Spinal cord (tissue), 10 donors: ENCODE measurements at places on chromosomes 5 and 9. TPM values are rescaled to one million over a fixed set of nuclear protein-coding genes. Genes with fewer than 3 reads are reported as not detected.

DNA sequence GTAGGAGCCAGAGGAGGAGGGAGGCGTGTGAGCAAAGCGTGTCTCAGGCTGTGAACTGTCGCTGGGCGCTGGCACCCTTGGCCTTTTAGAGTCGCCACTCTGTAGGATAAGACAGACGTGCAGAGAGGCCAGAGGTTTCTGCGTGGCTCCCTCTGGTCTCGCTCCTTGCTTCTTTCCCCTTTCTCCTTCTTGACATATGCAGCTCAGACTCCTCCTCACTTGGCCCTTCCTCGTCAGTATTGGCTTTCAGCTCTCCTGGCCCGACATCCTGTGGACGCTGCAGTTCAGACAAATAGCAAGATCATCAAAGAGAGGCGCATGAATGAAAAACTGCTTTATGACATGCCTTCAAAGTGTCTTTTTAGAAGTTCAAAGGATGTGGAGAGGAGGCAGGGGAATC lies 116.8 kb upstream of the SPRY4 start:
- peak; percentile 74 for DNase-seq

DNA sequence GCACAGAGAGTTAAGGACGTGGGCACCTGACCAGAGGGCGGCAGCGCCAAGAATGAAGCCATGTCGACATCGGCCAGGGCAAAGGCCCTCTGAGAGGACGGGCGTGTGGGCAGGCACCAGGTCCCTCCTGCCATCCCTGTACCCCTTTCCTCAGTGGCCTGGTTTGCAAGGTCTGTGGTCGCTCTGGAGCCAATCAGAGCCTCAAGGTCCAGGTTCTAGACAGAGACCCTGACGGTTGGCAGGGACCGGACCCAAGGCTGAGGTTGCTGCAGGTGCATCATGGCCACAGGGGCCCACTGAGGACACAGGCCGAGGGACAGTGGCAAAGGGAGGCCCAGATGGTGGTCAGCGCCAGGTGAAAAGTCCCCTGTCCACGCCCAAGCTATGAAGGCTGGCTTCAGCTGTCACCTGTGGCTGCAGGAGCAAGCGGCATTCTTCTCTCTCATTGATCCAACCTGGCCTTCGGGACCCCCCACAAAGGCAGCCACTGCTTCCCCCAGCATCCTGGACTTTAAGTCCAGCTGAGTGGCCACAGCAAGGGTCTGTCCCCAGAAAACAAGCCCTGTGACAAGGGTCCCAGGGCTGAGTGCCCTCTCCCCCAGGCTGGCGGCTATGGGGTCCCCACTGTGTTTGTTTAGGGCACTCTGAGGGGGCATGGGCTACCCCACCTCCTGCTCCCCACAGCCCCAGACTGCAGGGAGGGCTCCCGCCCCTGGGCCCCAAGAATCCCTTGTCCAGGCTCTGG lies 48.9 kb downstream of the VAV2 start:
- DNase-seq: no peak

DNA sequence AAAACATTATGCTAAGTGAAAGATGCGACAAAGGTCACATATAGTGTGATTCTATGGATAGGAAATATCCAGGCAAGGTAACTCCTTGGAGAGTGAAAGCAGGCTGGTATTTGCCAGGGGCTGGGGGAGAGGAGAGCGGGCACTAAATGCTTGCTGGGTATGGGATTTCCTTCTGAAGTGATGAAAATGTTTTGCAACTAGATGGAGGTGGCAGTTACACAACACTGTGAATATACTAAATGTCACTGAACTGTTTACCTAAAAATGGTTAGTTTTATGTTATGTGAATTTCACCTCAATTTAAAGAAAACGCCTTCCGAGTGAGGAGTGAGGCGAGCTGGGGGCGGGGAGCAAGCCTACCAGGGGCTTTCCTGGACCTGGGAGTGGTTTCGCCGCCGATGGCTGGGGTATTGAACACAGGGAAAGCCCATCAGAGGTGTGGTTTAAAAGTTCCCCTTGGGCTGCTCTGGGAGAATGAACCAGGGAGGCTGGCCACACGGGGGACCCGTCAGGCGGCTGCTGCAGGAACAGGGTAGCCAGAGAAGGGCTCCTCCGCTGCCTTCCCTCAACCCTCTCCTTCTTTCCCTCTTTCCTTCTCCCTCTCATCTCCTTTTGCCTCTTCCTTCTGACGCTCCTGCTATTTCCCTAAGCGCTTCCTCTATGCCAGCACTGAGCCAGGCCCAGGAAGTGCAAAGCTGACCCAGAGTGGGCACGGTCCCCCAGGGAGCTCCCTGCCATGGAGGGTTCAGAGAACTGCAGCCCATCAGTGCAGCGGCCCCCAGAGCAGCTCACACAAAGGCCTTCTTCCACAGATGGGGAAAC lies 4.9 kb downstream of the AKNA start:
- DNase-seq: no peak

DNA sequence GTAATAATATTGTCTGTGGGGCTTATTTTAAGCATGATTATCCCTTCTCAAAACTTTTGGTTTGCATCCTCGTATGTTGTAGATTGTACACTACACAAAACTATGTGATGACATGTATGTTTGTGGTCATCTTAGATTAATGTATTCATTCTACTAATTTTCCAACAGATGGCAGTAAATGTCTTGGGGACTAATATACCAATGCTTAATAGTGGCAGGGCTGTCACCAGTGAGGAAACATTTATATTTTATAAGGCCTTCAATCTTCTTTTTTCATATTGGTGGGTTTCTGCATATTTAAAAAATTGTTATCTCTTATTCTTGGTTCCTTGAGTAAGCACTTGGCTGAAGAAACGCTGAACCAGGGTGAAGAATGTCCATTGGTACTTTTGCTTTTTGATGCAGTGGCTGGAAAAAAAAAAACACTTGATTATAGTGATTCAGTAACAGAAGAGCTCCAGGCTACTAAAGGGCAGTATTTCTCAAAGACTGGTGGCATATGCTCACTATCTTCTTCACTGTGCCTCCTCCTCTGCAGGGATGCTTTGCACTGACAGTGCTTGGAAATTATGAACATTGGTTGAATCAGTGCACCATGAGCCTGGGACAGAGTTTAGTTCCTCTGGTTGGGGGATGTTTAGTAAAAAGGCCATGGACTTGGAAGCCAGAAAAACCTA lies 530.3 kb downstream of the RASEF start:
- no peak for DNase-seq

- DNase-seq: no peak
These were observed 474.5 kb downstream of the PRR16 start for GRCh38 chr5:120938604-120939003.

DNA sequence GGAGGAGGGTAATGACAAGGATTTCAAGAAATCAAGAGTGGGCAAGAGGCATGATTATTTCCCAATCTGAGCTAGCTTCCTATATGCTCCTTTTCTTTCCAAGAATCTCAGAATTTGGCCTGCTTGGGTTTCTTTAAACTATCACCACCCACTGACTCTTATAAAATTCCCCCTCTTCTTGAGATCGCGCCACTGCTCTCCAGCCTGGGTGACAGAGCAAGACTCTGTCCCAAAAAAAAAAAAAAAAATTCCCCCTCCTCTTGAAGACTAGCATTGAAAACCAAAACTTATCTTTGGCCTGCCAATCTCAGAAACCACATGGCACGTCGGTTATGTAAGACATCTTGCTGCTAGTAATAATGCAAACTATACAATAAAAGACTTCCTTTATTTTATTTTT lies 3.4 kb upstream of the DMXL1 start:
- no peak for DNase-seq

DNA sequence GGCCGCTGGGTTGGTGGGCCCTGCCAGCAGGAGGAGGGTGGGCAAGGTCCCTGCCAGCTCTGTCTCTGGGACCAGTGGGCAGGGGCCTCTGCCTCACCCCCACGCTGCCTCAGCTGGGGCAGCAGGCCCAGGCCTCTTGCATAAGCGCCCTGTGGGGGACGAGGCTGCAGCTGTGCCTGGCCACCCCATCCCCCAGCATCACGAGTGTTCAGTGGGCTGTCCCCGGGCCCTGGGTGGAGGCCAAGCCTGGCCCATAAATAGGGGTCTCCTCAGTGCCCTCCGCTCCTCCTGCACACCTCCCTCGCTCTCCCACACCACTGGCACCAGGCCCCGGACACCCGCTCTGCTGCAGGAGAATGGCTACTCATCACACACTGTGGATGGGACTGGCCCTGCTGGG lies at the start of gene PTGDS:
PTGDS (plus strand) TSS at position 282 of the 400 bp plus-strand sequence; CDS start at position 357, 75 bp downstream.
- DNase-seq: peak; percentile 79

GRCh38 chr5:150945947-150946346 lies 41.2 kb upstream of the ZNF300 start:
- no peak for DNase-seq

DNA sequence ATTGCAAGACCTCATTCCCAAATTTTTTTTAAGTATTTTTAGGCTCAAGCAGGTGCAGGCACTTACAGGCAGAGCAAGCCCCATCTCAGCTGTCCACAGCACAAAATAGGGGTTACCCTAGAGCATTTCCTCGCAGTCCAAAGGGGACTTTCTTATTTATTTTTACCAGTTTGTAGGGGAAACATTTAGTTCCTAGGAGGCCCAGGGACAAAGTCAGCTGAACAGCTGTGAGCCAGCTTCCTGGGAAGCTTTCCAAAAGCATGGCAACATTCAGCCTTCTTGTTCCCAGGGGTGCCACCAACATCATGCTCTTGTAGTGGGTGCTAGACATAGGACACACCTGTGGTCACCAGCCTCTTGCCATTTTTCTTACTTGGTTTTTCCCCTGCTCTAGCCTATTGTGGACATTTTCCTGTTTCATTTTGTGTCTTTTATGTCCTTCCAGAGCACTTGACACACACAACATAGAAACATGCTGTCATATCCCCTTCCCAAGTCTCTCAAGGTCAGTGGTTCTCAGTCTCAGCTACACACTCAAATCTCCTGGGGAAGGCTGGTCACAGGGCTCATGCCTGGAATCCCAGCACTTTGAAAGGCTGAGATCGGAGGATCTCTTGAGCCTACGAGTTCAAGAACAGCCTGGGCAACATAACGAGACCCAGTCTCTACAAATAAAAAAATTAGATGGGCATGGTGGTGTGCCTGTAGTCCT lies 38.2 kb downstream of the HAVCR1 start:
- DNase-seq: no peak

DNA sequence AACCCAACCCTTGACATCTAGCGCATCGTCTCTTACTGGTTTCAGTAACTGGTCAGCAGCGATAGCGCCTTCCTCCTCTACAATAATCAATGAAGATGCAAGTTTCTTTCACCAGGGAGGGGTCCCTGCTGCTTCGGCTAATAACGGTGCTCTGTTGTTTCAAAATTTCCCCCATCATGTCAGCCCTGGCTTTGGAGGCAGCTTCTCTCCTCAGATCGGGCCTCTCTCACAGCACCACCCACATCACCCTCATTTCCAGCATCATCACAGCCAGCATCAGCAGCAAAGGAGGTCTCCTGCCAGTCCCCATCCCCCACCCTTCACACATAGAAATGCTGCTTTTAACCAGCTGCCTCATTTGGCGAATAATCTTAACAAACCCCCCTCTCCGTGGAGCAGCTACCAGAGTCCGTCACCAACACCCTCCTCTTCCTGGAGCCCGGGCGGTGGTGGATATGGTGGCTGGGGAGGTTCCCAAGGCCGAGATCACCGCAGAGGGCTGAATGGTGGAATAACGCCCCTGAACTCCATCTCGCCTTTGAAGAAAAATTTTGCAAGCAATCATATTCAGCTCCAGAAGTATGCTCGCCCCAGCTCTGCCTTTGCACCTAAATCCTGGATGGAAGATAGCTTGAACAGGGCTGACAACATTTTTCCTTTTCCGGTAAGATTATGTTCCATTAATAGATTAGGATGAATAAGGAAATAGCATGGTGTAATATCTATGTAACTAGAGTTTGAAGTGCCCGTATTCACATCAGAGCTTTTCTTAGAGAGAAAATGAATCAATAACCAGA lies 2.2 kb downstream of the CPEB4 start:
- DNase-seq: peak; percentile 90

DNA sequence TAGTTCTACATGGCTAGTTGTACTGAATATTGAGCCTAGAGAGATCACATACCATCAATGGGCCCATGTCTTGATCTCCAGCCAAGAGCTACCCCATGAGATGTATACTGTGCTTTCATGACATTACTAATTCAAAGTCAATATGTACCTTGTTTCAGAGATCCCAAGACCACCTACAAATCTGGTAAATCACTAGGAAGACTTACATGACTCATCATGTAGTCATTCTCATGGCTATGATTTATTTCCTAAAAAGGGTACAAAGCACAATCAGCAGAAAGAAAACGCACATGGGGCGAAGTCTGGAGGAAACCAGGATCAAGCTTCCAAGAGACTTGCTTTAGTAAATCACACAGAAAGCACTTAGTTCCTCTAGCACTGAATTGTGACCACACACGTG lies 103.0 kb downstream of the PCSK5 start:
- DNase-seq: no peak

DNA sequence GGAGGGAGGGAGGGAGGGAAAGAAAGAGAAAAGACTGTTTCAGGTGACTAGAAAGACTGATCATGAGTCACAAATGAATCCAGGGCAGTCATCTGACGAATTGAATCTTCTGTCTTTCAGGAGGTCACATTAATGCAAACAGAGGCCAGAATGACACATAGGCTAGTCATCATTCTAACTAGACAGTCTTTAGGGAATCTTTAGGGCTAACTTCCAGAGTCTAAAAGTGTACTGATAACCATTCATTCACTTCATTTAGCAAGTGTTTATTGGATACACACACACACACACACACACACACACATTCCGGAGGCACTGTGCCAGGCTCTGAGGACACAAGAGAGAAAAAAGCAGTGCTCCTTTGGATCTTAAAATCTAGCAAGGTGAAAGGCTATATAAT lies 156.7 kb downstream of the EBF1 start:
- DNase-seq: no peak

DNA sequence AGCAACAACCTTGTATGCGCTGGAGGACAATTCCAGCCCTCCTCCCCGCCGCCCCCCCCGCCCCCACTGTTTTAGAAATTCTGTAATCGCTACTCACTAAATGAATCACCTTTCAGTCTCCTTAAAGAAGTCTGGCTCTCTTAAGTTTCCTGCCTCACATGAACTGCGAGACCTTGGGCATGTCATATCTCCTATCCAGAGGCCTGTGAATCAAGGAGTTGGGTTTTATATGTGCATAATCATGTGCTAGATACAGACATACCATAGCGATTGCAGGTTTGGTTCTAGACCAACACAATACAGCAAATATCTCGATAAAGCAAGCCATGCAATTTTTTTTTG lies 337 bp upstream of the DMAC1 start:
- peak; percentile 2 for DNase-seq

The AQP7 gene
- total RNA-seq: 0.89 TPM

The CDC14B gene
- total RNA-seq: 19.9 TPM

The CXCL14 gene
- 13.0 TPM for total RNA-seq

The UBAP1 gene
- total RNA-seq: 32.3 TPM

The ANP32B gene
- 14.5 TPM for total RNA-seq

The VPS13A gene
- total RNA-seq: 58.9 TPM

The SMIM32 gene
- total RNA-seq: 1.6 TPM

The PCDHGC5 gene
- total RNA-seq: 4.0 TPM

The PCDHB7 gene
- total RNA-seq: 5.2 TPM
